CD4-positive, alpha-beta T cell treated with Interleukin-6 at 100 ng/mL for 8 hours (primary cell): ENCODE measurements at places on chromosomes 4 and X.

GRCh38 chr4:147201016-147201415 is 255.4 kb upstream of the TTC29 start:
- no peak for DNase-seq

DNA sequence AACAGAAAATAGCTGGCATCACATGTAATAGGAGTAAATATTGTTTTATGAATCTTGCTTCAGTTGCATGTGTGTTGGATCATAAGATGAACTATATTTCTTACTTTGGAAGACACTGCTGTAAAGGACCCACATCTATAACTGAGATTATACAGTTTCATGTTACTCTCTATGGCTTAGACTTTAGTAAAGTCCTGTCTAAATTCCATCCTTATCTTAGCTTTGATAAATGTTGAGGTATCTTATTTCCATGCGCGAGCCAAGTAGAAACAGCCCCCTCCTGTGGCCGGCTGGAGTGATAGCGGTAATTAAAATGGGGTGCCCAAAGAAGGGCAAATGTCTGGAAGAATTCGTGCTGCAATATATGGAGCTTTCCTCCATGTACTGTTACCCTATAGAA is 43.0 kb downstream of the CCDC158 start:
- peak; percentile 36 for DNase-seq

DNA sequence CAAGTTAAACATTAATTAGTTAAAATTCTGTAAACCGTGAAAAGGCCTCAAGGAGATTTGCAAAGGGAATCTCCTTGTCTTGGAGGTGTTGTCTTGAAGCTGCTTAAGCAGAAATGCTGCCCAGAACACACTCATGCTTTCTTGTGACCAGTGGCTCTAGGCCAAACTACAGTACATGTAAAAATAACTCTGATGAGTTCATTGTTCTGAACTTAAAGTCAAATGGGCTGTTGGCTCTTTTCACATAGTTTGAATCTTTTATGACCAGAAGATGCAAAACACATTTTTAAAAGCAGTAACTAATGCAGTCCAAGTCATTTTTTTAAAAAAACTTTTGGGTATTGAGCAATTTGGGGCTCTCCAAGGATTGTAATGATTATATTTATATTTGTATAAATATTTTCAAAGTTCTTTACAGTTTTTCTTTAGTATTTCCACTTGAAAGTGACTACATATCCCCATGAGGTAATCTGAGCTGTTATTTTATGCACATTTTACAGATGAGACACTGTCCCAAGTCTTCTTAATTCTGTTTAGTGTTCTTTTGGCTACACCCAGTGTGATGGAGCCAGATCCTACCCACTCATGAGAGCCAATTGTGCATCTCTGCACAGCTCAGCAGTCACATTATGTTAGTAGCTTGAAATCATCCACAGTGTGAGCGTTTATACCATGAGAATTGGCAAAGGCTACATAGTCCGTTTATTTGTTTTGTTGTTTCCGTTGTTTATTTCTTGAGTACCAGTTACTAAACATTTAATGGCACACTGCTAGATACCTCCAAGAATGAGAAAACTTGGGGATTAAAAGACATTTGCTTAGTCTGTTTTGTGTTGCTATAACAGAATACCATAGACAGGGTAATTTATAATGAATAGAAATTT is 112.8 kb upstream of the ATXN3L start:
- no peak for DNase-seq

DNA sequence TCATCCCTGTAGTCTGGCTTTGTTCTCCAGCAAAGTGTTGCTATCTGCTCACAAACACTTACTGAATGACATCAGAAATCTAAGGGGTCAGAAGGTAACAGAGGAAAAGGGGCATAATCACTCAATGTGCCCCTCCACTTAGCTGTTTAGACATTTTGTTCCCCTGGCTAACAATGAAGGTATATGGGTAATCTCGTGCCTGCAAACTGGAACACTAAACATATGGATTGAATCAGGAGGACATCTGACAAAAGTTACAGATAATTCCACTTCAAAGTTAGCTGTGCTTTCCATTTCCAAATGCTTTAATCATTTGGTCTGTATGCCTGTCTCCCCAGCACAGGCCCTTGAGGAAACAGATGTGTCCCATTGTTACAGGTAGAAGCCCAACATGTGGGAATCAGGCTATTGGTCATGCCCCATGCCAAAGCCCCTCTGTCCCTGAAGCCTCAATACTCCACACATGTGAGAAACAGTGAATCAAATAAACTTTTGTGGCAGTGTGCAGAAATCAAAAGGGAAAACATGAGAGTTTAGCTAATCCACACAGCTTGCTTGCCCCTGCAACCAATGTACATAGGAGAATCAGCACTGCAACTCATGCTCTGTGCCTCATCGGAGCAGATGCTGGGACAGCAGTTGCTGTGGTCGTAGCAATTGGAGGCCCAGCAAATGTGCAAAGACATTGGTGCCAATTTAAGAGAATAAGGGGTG is 111.7 kb downstream of the RNF150 start:
- no peak for DNase-seq

GRCh38 chrX:16594490-16594889 is 55.5 kb upstream of the S100G start:
- no peak for DNase-seq

- DNase-seq = no peak
Observed at GRCh38 chr4:85784947-85785346, 310.0 kb downstream of the ARHGAP24 start.

GRCh38 chrX:152930516-152930915 is 32.6 kb downstream of the ZNF185 start:
- no peak for DNase-seq

- DNase-seq = no peak
Observed at GRCh38 chr4:105022811-105023667, 123.6 kb upstream of the TET2 start.

- DNase-seq = no peak
Observed at GRCh38 chr4:83993774-83994173, 457.9 kb downstream of the GPAT3 start.

DNA sequence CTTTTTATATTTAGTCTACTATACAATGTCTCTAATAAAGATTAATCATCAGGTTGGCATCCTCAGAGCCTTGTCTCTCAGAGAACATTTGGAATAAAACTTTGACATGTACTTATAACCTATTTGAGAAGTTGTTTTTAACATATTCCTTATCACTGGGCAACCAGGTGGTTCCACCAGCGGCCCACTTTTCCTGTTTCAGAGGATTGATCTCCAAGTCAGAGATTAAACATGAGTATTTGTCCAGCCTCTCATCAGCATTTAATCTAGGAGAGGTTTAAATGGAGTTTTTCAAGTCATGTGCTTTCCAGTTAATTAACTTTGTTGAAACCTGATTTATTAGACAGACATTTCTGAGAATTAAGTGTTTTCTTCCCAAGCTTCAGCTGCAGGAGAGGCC is 345.5 kb downstream of the GRXCR1 start:
- DNase-seq = no peak

- DNase-seq = no peak
Observed at GRCh38 chr4:106869551-106869950, 166.6 kb downstream of the DKK2 start.

- DNase-seq = no peak
Observed at GRCh38 chrX:48834383-48834709, 1.1 kb downstream of the PCSK1N start.

- no peak for DNase-seq
Observed at GRCh38 chr4:151860561-151861093, 99.8 kb upstream of the GATB start.

DNA sequence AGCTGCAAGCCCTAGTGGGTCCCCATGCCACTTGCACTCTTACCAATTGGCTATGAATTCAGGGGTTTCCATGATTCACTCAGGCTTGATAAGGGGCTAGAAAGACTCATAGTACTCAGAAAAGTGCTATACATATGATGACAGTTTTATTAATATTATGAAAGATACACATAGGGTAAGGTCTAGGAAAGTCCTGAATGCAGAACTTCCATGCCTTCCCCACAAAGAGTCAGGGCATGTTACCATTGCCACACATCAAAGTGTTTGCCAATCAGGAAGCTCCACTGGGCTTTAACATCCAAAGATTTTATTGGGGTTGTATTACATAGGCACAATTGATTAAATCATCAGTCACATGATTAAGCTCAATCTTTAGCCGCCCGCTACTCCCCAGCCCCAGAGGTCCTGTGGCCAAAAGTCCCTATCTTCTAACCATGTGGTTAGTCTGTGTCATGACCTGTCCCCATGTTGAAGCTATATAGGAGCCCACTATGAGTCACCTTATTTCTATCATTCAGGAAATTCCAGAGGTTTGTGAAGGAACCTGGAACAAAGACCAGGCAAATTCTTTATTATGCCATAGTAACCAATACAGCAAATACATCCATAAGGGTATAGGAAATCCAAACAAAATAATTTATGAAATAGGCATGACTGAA is 635.6 kb downstream of the STPG2 start:
- DNase-seq = no peak

DNA sequence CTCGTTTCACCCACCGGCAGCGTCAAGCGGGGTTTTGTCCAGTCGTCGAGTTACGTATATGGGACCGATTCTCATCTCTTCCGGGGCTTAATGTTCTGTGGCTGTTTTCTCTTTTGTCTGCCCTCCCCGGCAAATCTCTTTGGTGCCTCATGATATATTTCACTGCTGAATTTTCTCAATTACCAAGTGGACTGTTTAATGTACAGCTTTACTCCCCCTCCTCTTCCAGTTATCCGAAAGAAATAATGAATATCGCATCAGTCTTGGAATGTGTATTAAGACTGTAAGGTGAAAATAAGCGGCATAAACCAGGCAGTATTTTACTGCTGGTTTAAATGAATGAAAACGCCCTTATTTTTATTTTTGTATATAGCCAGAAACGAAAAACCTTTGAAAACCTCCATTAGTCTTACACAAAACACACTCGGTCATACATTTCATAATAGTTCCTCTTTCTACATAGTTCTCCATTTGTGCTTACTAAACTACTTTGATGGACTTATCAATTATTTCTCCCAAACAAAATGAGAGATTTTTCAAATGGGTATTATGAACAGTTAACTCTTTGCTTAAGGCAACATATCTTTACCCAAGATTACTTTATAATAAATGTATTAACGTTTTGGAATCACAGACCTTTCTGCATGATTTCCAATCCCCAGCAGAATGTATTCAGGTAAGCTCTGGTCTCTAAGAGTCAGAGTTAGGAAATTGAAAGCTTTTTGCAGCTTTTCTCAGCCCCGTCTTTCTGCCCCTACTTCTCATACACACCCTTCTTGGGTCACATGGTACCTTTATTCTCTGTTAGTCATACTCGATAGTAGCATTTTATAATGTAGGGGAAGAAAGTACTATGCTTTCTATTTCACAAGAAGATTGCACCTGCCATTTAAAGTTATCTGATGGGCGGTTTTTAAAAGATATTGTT is 979 bp downstream of the RP2 start:
- DNase-seq = no peak

DNA sequence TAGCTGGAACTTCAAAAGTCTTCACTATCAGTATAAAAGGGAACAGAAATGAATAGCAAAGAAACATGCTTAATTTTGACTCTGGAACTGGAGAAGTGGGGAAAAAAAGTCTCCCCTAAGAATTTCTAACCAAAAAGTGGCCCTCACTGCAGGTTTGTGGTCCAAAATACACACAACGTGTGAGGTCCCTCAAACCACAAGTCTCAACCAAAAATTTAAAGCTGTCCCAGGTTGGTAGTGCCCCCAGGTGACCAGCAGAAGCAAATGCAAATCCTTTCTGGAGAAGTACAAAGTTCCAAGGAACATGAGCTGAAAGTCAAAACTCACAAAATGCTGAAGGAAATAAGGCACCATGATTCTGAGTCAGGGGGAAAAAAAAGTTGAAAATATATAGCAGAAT is 23.6 kb upstream of the VAMP7 start:
- DNase-seq = no peak

DNA sequence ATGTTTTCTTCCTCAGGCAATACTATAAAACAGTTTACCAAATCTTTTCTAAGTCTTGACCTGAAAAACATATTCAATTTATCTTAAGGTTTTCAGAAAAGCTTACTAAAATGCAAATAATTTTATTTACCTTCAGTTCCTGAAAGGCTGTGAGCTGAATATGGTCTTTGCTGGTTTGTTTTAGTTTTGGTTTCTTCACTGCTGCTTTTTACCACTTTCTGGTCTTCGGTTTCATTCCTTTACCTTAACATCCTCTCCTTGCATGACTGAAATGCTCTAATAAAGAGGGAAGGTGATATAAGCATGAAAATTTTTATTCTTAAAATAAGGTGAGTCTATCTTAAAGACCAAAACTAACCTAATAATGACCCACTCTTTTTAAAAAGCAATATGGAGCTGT is 97.1 kb upstream of the NRK start:
- no peak for DNase-seq

DNA sequence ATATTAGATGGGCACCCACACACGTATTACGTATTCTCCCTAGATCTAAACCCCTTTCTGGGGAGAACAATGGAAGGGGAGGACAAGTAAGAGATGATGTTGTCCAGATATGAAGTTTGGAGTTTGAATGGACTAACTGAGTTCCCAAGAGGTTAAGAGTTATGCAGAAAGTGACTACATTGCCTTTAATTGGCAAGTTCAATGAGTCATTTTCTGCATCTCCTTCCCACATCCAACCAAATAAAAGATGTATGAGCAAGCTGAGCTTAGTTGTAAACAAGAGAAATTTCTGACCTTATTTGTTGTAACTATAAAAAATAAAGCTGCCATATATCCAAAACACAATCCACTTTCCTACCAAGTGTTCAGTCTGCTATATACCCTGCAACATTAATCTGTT is 50.5 kb downstream of the TIGD2 start:
- DNase-seq = no peak

- DNase-seq = no peak
Observed at GRCh38 chrX:115960440-115961084, 210.0 kb upstream of the AGTR2 start.

DNA sequence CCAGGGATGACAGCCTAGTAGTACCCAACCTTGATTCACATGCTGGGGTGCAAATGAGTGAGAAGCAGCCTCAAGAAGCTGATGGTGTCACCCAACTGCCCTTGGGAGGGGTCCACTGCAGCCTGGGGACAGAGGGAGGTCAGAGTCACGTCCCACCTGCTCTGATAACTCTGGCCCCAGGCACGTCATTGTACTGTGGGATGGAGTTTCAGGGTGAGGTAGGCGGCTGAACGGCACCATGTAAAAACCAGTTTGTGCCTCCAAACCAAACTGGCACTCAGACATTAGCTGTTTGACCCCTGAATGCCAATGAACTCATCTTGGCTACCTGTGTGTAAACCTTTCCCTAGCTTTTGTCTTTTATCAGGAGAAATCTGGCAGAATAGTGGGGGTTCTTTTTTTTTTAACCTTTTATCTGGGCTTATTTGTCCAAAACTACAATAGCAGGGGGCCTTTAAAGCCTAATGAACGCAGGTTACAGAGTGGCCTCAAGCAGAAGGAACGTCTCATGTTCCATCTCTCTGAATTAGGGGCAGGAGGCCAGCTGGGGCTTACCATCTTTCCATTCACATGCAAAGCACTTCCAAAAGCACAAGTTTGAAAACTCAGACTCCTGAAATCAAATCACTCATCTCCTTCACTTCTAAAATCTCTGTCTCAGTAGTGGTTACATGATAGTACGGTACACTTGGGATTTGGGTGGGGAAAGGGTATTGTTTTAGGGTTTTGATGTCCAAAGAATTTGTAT is 89.4 kb downstream of the IRF2 start:
- no peak for DNase-seq

GRCh38 chr4:112765317-112765974 is 128.5 kb downstream of the LARP7 start:
- DNase-seq = no peak
